ENCODE measurements at places on chromosomes 11 and 22. TPM values are rescaled to one million over a fixed set of nuclear protein-coding genes. Genes with fewer than 3 reads are reported as not detected.

SLC29A2 gene
- total RNA-seq, result 0.28 TPM

RCOR2 gene
- 0.36 TPM for total RNA-seq

RBMXL2 gene
- 0.18 TPM for total RNA-seq

CRYBB2 gene
- 0.18 TPM for total RNA-seq

CAT gene
- 39.6 TPM for total RNA-seq

OR8H3 gene
- total RNA-seq, result not detected
